Heart right ventricle (tissue), 16 donors: ENCODE measurements at places on chromosomes 5 and 9.

DNA sequence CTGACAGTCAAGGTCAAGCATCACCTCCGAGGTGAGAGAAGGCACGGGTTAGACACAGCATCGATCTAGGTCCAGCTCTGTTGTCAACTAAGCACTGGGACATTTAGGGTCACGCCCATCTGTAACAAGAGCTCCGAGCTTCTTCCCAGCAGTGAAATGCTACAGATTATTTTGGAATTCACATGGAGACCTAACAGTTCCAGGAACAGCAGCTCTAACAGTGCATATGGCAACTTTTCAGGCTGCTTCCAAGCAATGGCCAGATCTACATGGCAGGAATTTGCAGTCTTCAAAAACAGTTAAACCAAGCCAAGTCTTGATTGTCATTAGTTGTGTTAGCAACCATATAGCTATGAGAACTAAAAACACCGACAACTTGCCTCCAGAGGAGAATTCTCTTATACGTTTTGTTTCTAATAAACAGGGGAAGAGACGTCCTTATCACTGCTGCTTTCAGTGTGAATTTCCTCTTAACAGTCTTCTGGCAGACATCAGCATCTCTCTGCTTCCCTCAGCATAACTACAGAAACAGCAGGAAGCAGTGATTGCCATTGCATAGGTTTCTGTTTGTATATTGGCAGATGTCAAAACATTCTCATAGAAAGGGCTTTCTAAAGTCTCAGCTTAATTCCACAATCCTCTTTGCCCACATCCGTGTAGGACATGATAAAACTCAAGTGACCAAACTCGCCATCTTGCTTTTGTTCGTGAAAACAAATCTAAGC, 242.1 kb upstream of the DAPK1 start:
- H3K27ac ChIP-seq: no peak overlapping the region
- no peak for DNase-seq
- no peaks in the 10 kb centered on the region for H3K36me3 ChIP-seq
- no peaks in the 10 kb centered on the region for H3K27me3 ChIP-seq

- H3K27ac ChIP-seq: peak overlapping the region; percentile 69
- no peaks in the 10 kb centered on the region for H3K27me3 ChIP-seq
- H3K36me3 ChIP-seq: no peaks in the 10 kb centered on the region
These were observed 43.9 kb downstream of the SH3RF2 start for GRCh38 chr5:145980259-145980658.

DNA sequence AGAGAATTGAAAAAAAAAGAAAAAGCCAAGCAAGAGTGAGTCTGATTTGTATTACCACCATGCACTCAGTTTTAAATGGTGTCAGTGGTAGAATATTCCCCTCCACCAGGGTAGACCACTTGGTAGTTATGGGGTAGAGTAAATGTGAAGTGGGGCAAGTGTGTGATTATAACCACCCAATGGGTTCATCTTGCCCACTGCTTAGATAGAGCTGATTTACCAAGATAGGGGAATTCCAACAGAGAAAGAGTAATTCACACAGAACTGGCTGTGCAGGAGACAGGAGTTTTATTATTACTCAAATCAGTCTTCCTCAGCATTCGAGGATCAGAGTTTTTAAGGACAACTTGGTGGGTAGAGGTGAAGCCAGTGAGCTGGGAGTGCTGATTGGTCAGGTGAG, 113.3 kb upstream of the RAI14 start:
- H3K27ac ChIP-seq: no peak overlapping the region
- no peaks in the 10 kb centered on the region for H3K4me1 ChIP-seq
- DNase-seq: no peak
- no peak overlapping the region for H3K4me3 ChIP-seq
- no peaks in the 10 kb centered on the region for H3K36me3 ChIP-seq
- no peaks in the 10 kb centered on the region for H3K27me3 ChIP-seq

- H3K36me3 ChIP-seq: no peaks in the 10 kb centered on the region
- H3K4me3 ChIP-seq: no peak overlapping the region
These were observed 173.4 kb downstream of the NR3C1 start for GRCh38 chr5:143229896-143230675.

DNA sequence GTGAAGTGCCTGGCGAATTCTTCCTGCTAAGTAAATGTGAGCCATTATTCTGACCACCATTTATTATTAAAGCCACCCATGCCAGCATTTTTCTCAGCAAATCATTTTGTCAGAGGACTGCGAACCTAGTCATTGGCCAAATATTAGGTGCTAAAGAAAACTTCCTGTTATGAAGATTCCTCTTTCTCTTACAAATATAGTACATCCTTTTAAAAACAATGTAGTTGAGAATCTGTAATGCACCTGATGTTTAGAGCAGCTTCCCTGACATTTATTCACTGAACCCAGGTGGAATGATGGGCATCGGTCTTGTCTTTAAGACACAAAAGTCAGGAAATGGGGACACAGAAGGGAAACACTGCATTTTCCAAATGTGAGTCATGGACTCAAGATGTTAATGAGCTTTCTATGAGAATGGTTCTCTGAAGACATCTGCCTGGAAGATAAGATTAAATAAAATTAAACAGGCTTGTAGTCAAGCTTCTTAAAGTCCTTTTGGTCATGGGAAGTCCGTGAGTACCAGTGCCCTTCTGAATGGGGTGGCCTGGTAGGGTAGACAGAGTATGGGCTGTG, 290.6 kb downstream of the FBXL7 start:
- H3K4me1 ChIP-seq: peaks cover 11% of the 10 kb centered on the region
- H3K36me3 ChIP-seq: no peaks in the 10 kb centered on the region
- DNase-seq: no peak
- H3K27me3 ChIP-seq: no peaks in the 10 kb centered on the region
- no peak overlapping the region for H3K27ac ChIP-seq
- no peak overlapping the region for H3K4me3 ChIP-seq

GRCh38 chr9:32558408-32558934, 6.1 kb upstream of the TOPORS start:
- H3K36me3 ChIP-seq: peaks cover 20% of the 10 kb centered on the region
- peaks cover 23% of the 10 kb centered on the region for H3K4me1 ChIP-seq
- DNase-seq: no peak
- H3K27me3 ChIP-seq: no peaks in the 10 kb centered on the region
- H3K27ac ChIP-seq: peak overlapping the region; percentile 10

DNA sequence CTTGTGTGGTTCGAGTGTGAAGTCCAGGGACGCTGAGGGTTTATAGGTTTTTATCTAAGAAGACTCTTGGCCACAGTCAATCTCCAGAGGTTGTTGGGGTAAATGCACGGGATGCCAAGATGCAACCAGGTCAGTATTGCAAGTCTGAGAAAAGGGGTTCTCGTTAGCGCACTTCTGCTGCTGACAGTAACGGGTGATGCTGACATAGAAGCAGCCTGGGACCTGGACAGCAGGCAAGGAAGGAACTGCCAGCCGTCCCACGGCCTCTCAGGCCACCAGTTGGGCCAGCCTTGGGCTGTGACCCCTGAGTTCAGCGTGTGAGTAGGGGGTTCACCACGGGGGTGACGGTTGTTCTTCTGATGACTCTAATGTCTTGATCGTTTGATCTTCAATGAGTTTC, 39.0 kb downstream of the TENT4A start:
- H3K36me3 ChIP-seq: peaks cover 99% of the 10 kb centered on the region
- no peak for DNase-seq
- no peak overlapping the region for H3K27ac ChIP-seq
- H3K4me3 ChIP-seq: no peak overlapping the region
- no peaks in the 10 kb centered on the region for H3K4me1 ChIP-seq

- H3K27ac ChIP-seq: no peak overlapping the region
- no peaks in the 10 kb centered on the region for H3K4me1 ChIP-seq
- H3K36me3 ChIP-seq: no peaks in the 10 kb centered on the region
- no peak overlapping the region for H3K4me3 ChIP-seq
These were observed 379.4 kb downstream of the GADD45G start for GRCh38 chr9:89984214-89984613.

DNA sequence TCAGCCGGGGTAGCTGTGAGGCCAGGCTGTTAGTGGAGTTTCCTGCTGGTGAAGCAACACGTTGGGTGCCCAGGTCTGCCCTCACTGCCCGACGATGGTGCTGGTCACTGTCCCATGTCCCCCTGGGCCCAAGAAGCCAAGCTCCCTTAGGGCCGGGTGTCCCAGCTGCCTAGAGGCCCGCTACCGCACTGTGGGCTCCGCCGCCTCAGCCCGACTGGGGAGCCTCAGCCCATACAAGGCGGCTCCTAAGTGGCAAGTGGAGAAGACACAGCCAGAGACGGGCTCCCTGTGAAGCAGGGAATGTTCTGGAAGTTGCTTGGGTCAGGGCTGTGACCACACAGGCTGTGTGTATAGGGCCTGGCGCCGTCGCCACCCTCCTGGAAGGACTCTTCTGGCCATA, 96.9 kb downstream of the RXRA start:
- H3K27ac ChIP-seq: no peak overlapping the region
- DNase-seq: no peak
- H3K36me3 ChIP-seq: peaks cover 55% of the 10 kb centered on the region
- H3K4me3 ChIP-seq: no peak overlapping the region

GRCh38 chr5:139473565-139473964, 2.8 kb downstream of the SMIM33 start:
- peaks cover 44% of the 10 kb centered on the region for H3K4me1 ChIP-seq
- peak overlapping the region; percentile 69 for H3K27ac ChIP-seq
- no peaks in the 10 kb centered on the region for H3K27me3 ChIP-seq
- no peak for DNase-seq

- H3K4me1 ChIP-seq: no peaks in the 10 kb centered on the region
- no peaks in the 10 kb centered on the region for H3K36me3 ChIP-seq
- no peaks in the 10 kb centered on the region for H3K27me3 ChIP-seq
- no peak for DNase-seq
These were observed 527.0 kb upstream of the TUSC1 start for GRCh38 chr9:26205261-26205660.

- DNase-seq: no peak
- H3K27ac ChIP-seq: peak overlapping the region; percentile 29
- H3K4me1 ChIP-seq: no peaks in the 10 kb centered on the region
- no peak overlapping the region for H3K4me3 ChIP-seq
- H3K36me3 ChIP-seq: peaks cover 8% of the 10 kb centered on the region
These were observed 21.5 kb downstream of the GFPT2 start for GRCh38 chr5:180331647-180331950.

GRCh38 chr5:126543660-126544059, 51.4 kb downstream of the ALDH7A1 start:
- peaks cover 4% of the 10 kb centered on the region for H3K4me1 ChIP-seq
- H3K4me3 ChIP-seq: no peak overlapping the region
- no peaks in the 10 kb centered on the region for H3K27me3 ChIP-seq
- peaks cover 49% of the 10 kb centered on the region for H3K36me3 ChIP-seq
- no peak for DNase-seq

DNA sequence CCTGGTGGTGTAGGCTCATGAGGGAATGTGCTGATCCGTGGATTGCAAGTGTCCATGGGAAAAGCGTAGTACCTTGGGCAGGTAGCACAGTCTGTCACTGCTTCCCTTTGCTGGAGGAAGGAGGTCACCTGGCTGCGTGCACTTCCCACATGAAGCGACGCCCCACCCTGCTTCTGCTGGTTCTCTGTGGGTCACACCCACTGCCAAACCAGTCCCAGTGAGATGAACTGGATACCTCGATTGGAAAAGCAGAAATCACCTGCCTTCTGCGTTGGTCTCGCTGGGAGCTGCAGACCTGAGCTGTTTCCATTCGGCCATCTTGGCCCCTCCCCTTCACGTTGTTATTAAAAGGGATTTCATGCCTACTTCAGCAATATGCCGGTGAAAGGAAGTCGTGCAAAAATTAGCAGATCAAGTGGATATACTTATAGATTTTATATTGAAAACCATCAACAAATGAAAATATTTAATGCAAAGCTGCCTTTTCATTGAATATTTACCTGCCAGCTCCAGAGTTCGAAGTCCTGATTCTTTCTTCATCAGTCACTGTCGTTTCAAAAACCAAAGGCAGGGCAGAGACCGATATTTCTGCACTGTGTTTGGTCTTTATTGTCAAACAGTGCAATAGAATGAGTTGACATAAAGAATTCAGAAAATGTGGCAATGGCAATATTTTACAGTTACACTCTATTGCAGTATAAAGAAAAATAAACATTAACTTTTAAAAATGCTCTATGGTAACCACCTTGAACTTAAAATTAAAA, 123.2 kb downstream of the JAKMIP2 start:
- H3K4me1 ChIP-seq: no peaks in the 10 kb centered on the region
- no peaks in the 10 kb centered on the region for H3K27me3 ChIP-seq
- DNase-seq: no peak
- no peak overlapping the region for H3K27ac ChIP-seq
- H3K36me3 ChIP-seq: no peaks in the 10 kb centered on the region
- H3K4me3 ChIP-seq: no peak overlapping the region
